ENCODE measurements at places on chromosomes 3 and 15.

GRCh38 chr15:27864719-27865118, 234.4 kb downstream of the OCA2 start:
- DNase-seq: no peak

- no peak for DNase-seq
Observed at GRCh38 chr3:47121409-47121808, 42.5 kb downstream of the SETD2 start.

GRCh38 chr3:14425581-14426304, 23.3 kb downstream of the SLC6A6 start:
- no peak for DNase-seq

GRCh38 chr15:38894243-38894948, 329.8 kb upstream of the RASGRP1 start:
- no peak for DNase-seq

DNA sequence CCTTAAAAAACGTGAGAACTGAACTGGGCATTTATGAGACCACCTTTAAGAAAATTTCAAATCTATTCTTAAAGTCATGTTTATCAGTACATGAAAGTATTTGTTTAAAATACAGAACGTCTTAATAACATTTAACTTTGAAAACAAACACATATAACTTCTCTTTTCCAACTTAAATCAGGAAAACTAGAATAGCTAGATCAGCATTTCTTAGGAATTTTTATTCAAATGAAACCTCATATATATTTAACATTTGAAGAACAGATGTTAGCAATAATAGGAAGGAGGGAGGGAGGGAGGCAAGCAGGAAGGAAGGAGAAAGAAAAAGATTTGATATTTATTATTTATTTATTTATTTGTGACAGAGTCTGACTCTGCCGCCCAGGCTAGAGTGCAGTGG, 120.2 kb downstream of the NR1I2 start:
- no peak for DNase-seq

DNA sequence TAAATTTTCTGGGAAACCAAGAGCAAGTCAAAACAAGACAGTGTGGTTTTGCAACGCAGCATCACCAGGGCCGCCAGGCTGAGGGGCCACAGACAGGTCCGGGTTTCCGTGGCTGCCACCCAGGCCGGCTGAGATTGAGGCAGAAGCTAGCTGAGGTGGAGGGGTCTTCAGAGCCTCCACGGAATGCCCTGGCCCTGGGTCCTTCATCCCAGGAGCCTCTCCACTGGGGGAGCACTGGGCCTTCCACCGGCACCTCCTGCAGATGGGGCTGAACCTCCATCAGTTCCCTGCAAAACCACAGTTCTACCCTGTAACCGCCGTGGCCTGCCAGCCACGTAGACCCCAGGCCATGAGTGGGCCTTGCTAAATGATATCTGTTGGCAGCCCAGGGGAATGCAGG, 152.7 kb downstream of the CHSY1 start:
- DNase-seq: no peak

DNA sequence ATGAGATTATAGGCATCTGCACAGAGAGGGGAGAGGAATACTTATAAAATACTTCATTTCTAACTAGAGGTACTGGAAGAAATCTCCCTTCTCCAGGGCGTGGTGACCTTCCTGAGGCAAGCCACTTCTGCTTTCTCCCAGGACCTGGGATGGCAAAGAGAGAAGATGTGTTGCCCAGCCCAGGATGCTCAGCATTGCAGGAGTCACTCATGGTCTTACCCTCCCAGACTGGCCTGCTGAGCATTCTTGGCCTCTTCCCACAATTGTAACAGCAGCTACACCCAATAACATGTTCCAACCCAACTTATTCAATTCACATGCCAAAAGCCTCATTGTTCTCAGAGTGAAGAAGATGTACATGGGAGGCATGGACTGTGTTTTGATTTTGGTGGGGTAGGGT, 37.9 kb downstream of the IL20RB start:
- DNase-seq: no peak

DNA sequence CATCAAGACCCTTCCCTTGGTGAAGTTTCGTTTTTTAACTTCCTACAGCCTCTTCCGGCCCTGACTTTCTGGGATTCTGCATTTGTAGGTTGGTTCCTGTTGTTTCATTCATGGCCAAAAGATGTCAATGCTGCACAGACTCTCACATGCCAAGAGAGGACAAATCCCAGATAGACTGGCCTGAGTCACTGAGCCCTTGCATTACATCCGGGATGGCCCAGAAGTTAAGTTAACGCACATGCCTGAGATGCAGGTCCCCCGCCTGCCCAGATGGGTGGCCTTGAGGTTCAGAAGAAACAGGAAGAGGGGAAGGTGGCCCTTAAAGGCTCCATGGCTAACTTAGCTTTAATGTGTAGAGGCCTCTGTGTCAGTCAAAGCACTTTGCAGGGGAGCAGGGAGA, 51.6 kb upstream of the SRGAP3 start:
- DNase-seq: no peak

DNA sequence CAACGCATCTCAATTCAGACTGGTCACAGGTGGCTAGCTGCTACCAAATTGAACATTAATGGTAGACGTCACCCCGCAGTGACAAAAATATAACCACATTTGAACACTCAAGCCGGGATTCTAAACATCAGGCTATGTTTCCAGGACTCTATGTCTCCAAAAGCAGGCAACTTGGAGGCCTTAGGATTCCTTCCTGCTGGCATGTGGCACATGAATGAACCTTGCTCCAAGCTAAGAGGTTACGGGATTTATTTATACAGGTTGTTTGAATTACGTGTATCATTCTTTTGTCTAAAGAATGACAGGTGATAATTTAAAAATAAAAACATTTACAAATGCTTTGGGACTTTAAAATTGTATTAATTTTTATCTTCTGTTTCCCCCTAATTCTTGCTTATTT, 864.4 kb upstream of the CFAP20DC start:
- no peak for DNase-seq

- no peak for DNase-seq
Observed at GRCh38 chr15:90558171-90558573, 28.4 kb downstream of the CRTC3 start.

DNA sequence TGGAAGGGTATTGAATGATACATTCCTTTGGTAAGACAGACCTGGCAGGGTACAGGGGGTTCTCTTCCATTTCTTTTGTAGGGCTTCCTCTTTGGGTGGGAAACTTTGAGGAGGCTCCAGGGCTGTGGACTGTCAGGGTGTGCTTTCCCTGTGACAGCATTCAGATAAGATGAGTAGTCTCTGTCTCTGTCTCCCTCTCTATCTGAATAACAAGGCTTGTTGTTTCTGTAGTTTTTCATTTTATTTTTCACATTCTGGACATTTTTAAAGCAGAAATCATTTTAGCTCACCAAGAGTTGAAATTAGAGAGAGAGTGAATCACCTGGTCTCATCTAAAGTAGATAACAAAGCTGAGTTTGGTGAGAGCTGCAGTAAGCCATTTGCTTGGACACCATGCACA, 100.8 kb upstream of the TPM1 start:
- DNase-seq: no peak

DNA sequence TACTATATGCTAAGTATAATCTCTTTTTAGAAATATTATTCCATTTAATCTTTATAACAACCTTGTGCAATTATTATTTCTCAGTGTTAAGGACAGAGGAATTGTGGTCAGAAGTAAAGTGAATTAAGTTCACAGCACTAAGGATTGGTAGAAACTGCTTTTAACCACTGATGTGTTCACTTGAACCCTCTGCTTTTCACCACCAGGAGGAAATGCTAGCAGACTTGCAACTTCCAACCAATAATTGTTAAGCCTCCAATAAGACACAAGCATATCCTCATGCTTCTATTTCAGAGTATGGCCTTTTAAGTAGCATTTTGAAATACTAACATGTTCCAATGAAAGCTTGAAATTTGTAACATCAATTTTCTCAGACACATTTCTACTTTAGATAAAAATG, 527.4 kb downstream of the SI start:
- DNase-seq: no peak

GRCh38 chr15:50117431-50118027, 1.5 kb downstream of the ATP8B4 start:
- no peak for DNase-seq

DNA sequence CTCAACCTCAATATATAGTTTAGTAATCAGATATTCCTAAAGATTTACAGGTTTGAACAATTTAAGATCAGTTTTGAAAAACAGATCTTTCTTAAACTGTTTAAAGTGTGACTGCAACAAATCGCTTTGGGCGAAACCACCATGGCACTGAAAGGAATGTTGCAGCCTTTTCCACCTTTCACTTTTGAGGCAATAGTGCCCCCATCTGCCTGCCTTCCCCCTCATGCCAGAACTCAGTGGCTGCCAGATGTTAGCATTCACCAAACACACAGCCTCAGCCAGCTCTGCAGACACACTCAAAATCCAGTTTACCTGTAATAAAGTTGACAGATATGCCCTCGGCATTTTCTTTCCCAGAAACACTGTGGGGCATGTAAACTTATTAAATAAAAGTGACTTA, 3.3 kb downstream of the LYSMD4 start:
- no peak for DNase-seq

GRCh38 chr15:45185069-45185779, 2.5 kb downstream of the SHF start:
- DNase-seq: no peak

- no peak for DNase-seq
Observed at GRCh38 chr3:72310419-72311380, 525.8 kb upstream of the PROK2 start.

GRCh38 chr3:9398700-9399336, 1.4 kb downstream of the SETD5 start:
- DNase-seq: no peak

- no peak for DNase-seq
Observed at GRCh38 chr3:150528354-150528797, 17.9 kb downstream of the SERP1 start.

GRCh38 chr3:13282358-13282985, 137.7 kb downstream of the NUP210 start:
- DNase-seq: no peak

GRCh38 chr3:2945121-2945520, 165.1 kb downstream of the IL5RA start:
- no peak for DNase-seq

- DNase-seq: no peak
Observed at GRCh38 chr15:70324001-70324974, 226.6 kb upstream of the TLE3 start.

- DNase-seq: no peak
Observed at GRCh38 chr3:58048301-58048700, 40.1 kb downstream of the FLNB start.

- DNase-seq: no peak
Observed at GRCh38 chr3:35635407-35635806, 3.9 kb upstream of the ARPP21 start.

DNA sequence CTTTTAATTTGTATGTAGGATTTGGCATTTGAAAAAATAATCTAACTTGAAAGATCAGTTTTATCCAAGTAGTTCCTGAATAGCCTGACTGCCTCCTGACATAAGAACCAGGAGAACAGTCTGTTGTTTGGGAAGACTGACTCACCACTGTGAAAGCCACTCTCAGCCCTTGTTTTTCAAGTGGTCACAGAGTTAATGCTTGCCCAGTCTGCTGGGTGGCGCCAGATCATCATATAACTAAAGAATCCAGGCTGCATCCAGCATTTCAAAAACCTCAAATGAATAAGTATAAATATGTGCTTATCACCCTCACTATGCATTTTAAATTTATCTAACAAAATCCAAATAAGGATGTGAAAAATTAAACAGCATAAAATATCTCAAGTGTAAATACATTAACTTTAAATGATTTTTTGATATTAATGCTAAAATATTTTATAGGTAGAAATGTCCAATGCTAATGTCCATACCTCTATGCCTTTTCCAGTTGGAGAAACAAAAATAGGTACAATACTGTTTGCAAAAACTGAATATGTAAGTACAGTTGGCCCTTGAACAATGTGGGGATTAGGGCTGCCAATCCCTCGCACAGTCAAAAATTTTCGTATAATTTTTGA, 26.9 kb upstream of the ZBBX start:
- DNase-seq: no peak

GRCh38 chr3:178434206-178434805, 101.9 kb upstream of the KCNMB2 start:
- DNase-seq: no peak

DNA sequence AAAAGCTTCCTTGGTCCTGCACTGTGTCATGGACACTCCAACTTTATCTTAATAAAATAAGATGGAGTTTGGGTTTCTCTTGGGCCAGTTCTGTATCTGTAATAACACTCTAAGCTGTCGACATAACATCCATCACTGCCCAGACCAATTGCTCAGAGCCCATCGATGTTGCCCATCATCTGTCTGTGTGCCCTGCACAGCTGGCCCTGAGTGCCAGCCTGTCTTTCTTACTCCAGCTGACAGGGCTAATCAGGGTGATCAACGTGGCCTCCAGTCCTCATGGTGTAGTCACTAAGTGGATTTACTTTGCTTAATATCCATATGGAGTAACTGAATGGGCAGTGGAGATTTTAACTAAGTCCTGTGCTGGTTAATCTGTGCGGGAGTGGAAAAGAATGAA, 419.8 kb upstream of the TPM1 start:
- DNase-seq: no peak

DNA sequence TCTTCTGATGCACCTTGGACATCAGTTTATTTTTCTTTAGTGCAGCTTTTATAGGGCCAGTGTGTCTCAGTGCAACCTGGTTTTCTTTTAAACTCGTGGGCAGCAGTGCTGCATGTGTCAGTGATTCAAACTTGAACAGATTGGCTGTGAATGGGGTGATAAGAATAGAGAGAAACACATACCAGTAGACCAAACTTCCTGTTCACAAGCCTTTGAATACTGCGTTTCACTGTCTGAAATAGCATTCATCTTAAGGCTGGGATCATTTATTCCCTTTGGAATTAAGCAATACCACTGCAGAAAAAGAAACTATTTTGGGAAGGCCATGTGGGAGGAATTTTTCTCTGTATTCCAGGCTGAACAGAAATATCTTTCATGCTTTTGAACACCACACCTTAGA, 51.7 kb downstream of the PHLDB2 start:
- DNase-seq: no peak

DNA sequence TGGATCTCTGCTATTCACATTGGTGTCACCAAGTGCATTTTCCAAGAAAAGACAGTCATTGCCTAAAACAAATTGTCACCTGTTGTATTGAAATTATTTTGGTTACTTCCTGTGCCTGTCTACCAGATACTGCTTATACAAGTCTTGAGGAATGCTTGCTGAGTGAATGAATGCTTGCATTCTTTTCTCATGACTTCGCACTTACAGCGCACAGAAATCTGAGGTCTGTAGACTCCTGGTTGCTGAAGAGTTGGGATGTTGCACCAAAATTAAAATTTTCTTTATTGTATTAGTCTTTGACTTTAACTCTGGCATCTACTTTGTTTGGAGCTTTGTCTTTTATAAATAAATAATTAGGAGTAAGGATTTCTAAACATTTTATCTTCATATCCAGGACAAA, 28.4 kb downstream of the SH3GL3 start:
- no peak for DNase-seq

DNA sequence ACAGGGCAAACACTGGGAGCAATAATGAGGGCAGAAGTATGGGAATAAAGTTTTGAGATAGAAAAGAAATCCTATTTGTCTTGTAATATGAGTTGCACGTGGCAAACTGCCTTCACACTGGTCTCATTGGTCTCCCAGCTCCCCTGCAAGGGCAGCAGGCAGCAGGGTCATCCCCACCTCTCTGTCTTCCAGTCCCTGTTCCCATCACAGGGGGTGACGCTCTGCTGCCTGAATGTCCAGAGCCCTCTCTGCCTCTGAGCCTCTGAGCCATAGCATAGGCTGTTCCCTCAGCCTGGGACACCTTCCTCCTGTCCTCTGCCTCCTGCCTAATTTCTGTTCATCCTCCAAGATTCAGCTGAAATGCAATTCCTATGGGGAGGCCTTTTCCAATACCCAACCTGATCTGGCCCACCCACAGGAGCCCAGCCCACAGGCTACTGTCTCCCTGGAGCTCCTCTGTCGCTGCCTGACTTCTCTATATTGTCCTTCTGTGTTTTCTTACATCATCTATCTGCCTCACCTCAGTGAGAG, 12.1 kb upstream of the SKOR1 start:
- no peak for DNase-seq
